Activated T-helper 1 cell treated with anti-CD3 and anti-CD28 coated beads, Interleukin-12 subunit alpha, Interleukin-12 subunit beta, Interleukin-2, Interleukin-4 antibody, amounts not matched to agents 30 ng/mL and 10 ng/mL and 1 ng/mL, durations not matched to agents 14 hours and 24 hours and 36 hours (primary cell): ENCODE measurements at places on chromosomes 3 and 15.

DNA sequence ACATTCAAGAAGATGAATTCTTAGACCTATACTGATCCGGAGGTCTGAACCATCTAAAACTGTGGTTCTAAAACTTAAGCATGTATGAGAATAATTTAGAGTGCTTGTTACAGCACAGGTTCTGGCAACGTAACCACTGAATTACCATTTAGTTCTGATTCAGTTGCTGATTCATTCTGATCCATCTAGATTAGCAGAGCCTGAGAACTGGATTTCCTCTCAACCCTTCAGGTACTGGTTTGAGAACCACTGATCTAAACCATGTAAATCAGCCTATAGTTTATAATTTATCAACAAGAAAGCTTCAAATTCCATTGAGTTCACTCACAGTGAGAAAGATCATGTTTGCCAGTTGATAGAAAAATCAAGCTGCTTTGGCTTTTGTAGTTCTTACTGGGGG, 1001.1 kb upstream of the EPHA6 start:
- DNase-seq, result no peak

DNA sequence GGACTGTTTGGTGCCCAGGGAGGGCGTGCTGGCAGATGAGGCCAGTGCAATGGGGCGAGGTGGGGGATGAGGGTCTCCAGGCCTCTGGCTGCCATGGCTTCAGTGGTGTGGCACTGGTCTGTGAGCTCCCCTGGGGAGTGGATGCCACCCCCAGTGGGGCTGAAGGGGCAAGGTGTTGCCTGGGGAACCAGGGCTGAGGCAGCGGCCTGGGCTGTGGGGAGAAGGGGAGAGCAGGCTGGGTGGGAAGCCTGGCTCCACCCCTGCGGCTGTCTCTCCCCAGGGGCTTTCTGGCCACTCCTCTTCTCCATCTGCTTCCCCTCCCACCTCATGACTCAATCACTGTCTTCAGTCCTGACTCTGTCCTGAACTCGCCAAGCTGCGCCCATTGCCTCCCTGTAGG, 88.4 kb upstream of the TLE3 start:
- DNase-seq, result no peak

GRCh38 chr3:115301364-115301860, 154.3 kb upstream of the ZBTB20 start:
- DNase-seq, result no peak

DNA sequence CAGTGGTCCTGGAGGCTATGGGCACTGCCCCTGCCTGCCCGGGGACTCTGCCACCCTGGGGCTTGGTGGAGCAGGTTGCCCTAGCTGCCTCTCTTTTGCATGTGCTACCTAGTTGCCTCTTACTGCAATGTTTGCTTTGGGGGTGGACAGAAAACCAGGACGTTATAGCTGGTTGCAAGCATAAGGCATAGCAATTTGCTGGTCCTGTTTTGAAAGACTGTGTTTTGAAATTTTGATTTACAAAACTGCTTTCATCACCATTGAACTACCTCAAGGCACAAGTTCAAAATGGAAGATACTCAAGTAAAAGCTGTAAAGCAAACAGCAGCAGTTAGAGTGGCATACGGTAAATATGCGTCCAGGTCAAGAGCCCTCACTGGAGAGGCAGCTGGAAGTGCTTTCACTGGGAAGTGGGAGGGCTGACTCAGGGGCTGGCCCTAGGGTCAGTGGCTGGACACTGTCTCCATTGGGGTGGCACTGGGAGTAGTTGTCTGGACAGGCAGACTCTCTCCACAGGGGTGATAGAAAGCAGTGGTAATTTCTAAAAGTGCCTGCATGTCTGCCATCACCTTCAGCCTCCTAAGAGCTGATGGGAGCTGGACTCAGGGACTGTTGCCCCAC, 138.1 kb downstream of the CHDH start:
- no peak for DNase-seq

DNA sequence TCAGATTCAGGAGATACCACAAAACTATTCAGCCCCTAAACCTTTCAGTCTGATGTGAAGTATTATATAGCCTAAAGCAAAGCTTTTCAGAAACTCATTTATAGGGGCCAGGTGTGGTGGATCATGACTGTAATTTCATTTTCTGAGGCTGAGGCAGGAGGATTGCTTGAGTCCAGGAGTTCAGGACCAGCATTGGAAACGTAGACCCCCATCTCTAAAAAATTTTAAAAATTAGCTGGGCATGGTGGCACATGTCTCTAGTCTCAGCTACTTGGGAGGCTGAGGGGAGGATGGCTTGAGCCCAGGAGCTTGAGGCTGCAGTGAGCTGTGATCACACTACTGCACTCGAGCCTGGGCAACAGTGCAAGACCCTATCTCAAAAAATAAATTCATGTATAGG, 60.0 kb downstream of the TMOD3 start:
- DNase-seq, result no peak

DNA sequence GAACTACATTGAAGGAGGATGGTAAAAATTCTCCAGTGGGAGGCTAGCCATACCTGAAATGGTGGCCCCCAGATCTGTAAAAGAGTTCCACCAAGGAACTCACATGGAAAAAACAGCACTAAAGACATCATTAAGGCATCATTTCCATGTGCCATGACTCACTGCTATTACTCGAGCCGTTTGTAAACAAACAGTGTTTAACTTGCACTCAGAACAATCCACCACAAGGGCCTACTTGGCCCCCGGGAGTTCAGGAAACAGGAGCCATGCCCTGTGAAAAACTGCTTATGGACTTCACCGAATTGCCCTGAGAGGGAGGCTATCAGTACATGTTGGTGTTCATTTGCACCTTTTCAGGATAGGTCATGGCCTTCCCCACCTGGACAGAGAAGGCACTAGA, 18.2 kb downstream of the CCR4 start:
- no peak for DNase-seq

DNA sequence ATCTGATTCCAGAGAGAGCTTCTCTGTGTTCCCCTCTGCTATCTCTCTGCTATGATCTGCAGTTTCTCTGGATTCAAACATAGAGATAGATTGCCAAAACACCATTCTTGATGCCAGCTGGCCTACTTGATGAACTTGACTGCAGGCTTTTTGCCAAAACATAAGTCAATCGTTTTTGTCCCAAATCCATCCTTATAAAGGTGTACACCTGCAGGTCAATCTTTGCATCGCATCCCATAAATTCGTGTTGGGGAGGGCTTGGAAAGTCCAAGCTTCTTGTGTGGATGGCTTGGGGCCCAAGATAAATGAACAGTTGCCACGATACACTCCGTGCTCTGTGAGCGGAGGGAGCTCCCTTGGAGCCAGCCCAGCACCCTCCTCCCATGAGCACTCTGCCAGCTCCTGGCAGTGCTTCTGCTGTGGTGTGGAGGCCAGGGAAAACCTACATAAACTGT, 2.7 kb downstream of the CERS3 start:
- no peak for DNase-seq

GRCh38 chr3:126773167-126773566, 69.1 kb downstream of the CHCHD6 start:
- no peak for DNase-seq

DNA sequence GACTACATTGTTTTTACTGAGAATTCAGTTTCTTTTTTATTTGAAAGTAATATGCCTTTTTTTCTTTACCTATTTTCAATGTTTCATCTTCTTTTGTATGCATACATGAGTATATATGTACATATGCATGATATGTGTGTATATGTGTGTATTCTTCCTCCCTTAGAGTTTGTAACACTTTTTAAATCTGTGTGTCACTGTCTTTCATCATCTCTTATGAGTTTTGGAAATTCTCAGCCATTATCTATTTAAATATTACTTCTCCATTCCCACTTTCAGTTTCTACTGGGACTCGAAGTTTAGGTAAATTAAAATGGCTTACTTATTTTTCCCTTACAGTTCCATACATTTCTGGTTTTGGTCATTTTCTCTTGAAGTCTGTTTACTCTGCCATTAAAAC, 754.1 kb downstream of the GRM7 start:
- no peak for DNase-seq

DNA sequence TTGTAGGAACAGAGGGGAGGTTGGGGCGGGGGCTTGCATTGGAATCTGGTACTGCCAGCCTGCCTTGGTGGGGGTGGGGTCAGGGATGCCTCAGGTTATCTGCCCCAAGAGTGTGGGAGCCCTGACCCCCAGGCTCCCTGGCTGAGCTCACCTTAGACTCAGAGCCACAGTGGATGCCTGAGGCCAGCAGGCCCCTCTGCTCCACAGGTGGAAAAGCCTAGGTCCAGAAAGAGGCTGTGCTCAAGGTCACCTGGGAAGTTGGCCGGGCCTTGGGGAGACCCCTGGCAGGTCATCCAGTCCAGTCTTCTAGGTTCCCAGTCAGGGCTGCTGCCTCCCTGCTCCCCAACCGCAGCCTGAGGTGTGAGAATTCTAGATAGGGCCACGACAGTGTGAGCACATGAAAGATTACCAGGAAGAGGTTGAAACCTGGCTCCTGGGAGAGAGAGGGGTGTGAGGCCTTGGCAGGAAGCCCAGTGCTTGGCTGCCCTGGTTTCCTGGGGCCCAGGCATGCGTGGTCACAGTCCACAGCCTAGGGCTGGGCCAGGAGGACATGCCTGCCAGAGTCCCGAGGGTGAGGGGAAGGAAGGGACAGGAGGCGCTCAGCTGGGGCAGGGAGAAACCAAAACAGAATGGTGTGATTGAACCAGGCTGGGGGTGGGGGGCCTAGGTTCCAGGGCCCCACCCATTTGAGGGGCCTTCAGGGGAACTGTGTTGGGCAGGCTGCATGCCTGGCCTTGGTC, 4.9 kb downstream of the HDAC11 start:
- DNase-seq, result no peak

- no peak for DNase-seq
These were observed 33.2 kb downstream of the CDCP1 start for GRCh38 chr3:45112939-45113338.

DNA sequence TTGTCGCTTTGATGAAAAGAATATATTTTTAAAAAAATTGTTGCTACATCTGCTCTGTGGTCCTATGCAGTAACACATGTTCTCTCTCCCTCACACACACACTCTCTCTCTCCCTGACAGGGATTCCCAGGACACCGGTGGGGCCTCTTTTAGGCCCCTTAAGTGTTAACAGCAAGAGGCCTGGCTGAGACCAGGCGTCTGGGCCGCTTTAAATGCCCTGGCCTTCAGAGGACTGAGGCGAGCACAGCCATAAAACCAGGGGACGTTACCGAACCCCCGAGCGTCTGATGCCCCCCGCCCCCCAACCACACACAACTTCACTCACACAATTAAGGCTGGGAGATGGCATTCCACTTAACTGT, 1.7 kb downstream of the BNC1 start:
- DNase-seq, result no peak

- DNase-seq, result no peak
These were observed 78.2 kb downstream of the NEDD4 start for GRCh38 chr15:55915221-55915620.

DNA sequence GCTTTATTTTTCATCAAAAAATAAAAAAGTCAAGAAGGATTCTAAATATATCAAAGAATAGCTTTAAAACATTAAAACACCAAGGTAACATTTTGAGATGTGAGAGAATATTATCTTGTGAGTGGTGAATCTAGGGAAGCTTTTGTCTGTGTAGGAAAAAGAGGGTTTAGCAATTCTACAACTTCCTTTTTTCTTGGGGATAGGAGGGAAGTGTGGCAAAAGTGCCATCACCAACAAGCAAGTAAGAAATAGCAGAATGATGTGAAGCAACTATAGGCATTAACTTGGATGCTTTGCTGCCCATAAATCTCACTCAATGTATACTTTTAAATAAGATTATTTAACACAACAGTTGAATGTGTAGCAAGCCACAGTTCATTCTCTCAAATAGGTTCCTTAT, 57.8 kb upstream of the SUCLG2 start:
- no peak for DNase-seq

- no peak for DNase-seq
These were observed 357.4 kb upstream of the ATP11B start for GRCh38 chr3:182435860-182436259.

- DNase-seq, result no peak
These were observed 495.7 kb upstream of the CBLB start for GRCh38 chr3:106364477-106364876.

GRCh38 chr3:135967867-135968266, 2.3 kb downstream of the PPP2R3A start:
- no peak for DNase-seq

DNA sequence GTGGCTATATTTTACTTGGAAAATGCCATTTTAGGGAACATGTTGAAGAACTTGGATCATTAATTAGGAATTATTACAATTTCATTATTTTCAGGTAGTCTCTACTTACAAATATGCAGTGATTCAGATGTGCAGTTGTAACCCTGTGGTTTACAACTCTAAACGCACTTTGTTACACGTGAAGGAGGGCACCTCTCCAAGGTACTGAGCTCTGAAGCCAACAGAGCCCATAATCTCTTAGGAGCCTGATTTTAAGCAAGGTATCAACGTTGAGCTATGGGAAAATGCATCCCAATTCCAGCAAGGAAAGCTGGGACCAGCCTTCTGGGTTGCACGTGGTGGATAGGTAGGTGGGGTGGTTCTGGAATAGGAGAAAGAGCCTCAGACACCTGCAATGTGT, 81.5 kb upstream of the FAM3D start:
- no peak for DNase-seq

DNA sequence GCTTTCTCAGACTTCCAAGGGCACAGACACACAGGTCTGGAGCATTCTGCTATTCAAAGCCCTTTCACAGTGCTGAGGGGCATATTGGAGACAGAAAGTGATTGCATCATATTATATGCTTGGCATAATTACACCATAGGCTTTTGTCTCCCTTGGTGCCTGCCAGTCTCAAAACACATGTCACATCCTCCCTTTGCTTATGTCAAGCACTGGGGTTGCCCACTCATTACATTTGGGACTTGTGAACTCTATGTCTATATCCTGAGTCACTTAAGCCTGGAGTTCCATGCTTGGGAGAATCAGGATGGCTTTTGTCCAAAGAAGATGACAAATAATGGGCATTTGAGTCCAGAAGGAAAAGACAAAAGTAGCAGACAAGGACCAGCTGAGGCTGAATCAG, 12.3 kb upstream of the PDZRN3 start:
- DNase-seq, result no peak

DNA sequence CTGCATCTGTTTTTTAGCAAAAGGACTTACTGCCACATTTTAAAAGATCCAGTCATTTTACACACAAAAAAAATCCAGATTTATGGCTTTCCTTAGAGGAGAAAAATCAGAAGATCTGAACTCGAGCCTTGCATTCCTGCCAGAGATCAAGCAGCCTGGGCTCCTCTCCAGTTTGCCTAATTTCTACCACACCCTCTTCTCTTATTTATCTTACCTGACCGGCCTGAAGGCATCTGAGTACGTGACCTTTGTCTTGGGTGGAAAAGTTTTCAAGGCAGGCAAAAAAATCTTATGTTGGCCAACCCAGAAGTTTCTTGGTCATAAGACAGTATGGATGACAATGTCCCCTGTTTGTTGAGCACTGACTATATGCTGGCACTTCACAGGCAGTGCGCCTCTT, 60.3 kb downstream of the CHRD start:
- DNase-seq, result no peak

DNA sequence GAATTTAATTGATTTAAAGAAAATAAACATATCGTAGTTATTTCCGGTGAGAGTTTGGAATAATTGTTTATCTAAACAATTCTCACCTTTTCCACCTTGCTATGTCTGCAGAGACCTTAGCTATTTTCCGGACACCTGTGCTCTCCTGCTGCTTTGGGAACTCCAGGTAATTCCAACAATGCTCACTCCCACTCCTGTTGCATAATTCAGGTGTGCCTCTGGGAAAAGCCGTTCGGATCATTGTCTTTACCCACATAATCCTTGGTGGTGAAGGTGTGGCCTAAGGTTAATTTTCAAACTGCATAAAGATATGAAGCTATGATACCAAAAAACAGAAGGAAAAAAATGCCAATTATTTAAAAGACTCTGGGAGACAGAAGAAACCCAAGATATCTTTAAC, 59.4 kb downstream of the LDHAL6B start:
- no peak for DNase-seq

- no peak for DNase-seq
These were observed 214.6 kb upstream of the UBE2E2 start for GRCh38 chr3:22988566-22988965.
